Endodermal cell (in vitro differentiated cells): ENCODE measurements at places on chromosomes 7 and 10. TPM values are rescaled to one million over a fixed set of nuclear protein-coding genes. Genes with fewer than 3 reads are reported as not detected.
A peak's percentile ranks its signal among the peaks of the same experiment; 100 is the strongest.

GRCh38 chr7:121398246-121398645 lies 2.1 kb upstream of the FAM3C start:
- no peaks in the 10 kb centered on the region for H3K27me3 ChIP-seq
- H3K4me3 ChIP-seq = no peak overlapping the region
- no peaks in the 10 kb centered on the region for H3K36me3 ChIP-seq
- no peak overlapping the region for H3K27ac ChIP-seq
- DNase-seq = no peak
- no peaks in the 10 kb centered on the region for H3K4me1 ChIP-seq

Gene CYP2E1
- total RNA-seq = 0.77 to 0.99 TPM in 2 of 3 replicates, not detected in the other

DNA sequence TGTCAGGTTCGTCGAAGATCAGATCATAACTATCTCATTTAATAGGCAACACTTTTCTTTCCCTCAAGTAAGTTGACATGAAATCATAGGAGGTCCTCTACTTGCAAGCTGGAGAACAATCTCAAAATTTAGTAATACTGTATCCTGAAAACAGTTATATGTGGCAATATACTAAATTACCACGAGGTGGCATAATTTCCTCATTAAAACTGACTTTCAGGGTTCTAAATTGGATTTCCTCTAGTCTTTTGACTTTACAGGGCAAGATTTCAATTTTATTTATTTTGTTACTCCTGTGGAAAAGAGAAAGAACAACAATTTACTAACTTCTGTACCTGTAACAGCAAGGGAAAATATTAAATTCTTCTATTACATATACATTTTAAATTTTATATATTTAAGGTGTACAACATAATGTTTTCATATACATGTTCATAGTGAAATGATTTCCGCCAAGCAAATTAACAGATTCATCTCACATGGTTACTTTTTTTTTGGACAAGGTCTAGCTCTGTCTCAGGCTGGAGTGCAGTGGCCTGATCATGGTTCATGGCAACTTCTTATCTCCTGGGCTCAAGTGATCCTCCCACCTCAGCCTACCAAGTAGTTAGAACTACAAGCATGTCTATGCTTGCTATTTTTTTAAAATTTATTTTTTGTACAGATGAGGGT lies 53.4 kb upstream of the CYP2C18 start:
- H3K4me3 ChIP-seq = no peak overlapping the region
- H3K27me3 ChIP-seq = no peaks in the 10 kb centered on the region
- peaks cover under 1% of the 10 kb centered on the region for H3K36me3 ChIP-seq
- DNase-seq = no peak

Gene CFTR
- 0.90 and 2.0 TPM in 2 replicates for total RNA-seq

Gene HOXA3
- total RNA-seq = not detected in 3 replicates

Gene AGAP9
- total RNA-seq = 10.6 and 14.4 TPM in 2 replicates

DNA sequence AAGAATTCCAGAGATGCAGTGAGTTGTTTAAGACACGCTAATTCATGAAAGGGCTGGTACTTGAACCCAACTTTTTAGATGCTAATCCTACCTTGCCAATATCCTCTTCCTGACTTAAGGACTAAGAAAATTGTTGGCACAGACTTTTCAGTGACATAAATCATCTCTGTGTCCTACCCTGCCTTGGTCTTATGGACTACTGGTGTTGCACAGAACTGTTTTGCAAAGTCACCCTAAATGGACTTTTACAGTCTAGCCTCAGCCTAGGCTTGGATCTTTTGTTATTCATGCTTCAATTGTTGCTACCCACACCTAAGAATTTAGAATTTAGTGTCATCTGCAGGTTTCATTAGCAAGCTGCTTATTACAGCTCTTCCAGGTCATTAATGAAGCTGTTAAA lies 112.7 kb downstream of the SORCS1 start:
- peaks cover 6% of the 10 kb centered on the region for H3K4me1 ChIP-seq
- no peaks in the 10 kb centered on the region for H3K27me3 ChIP-seq
- H3K27ac ChIP-seq = no peak overlapping the region
- DNase-seq = no peak
- no peaks in the 10 kb centered on the region for H3K36me3 ChIP-seq
- no peak overlapping the region for H3K4me3 ChIP-seq

DNA sequence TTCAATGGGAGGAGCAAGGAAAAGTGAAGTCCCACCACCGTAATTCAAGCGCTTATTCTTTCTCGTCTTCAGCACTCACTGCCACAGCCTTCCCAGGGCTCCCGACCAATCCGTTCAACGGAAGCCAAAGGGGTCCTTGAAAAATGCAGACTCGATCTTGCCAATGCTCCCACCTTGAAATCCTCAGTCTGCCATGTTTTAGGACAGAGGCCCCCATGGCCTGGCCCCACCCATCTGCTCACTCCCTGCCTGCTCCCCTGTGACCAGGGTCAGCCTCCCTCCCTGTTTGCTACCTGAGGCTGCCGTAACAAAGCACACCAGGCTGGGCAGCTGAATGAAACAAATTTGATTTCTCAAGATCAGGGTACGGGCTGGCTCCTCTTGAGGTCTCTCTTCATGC lies 3.0 kb upstream of the DNAAF5 start:
- H3K4me3 ChIP-seq = no peak overlapping the region
- no peak overlapping the region for H3K27ac ChIP-seq
- H3K27me3 ChIP-seq = no peaks in the 10 kb centered on the region
- no peaks in the 10 kb centered on the region for H3K4me1 ChIP-seq
- DNase-seq = no peak
- peaks cover 10% of the 10 kb centered on the region for H3K36me3 ChIP-seq

GRCh38 chr7:74722153-74722552 lies 51.7 kb upstream of the NCF1 start:
- H3K27me3 ChIP-seq = no peaks in the 10 kb centered on the region
- H3K36me3 ChIP-seq = peaks cover 74% of the 10 kb centered on the region

- H3K4me3 ChIP-seq = no peak overlapping the region
- no peak for DNase-seq
- no peaks in the 10 kb centered on the region for H3K4me1 ChIP-seq
- H3K27me3 ChIP-seq = no peaks in the 10 kb centered on the region
- no peak overlapping the region for H3K27ac ChIP-seq
- H3K36me3 ChIP-seq = no peaks in the 10 kb centered on the region
These were observed 367.9 kb downstream of the TFEC start for GRCh38 chr7:115662676-115663075.

Gene MYO3A
- 30.2 to 33.9 TPM (median 31.7 TPM) in 3 replicates for total RNA-seq

DNA sequence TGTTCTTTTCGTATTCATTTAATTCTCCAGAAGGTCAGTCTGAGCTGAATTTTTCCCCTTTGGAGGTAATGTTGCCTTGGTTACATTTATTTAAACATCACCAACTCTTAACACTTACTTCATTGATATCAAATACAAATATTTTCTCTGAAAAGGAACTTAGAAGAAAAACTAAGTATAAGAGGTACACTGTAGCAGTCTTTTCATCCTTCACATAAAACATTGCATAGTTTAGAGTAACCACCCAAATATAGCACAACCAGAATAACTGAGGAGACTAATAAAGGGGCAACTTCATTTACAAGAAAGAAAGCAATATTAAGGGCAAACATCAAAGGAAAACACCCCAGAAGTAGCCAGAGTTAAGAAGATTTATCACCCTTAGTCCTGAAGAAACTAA lies 1115.0 kb upstream of the POT1 start:
- H3K36me3 ChIP-seq = no peaks in the 10 kb centered on the region
- peak overlapping the region; percentile 19 for H3K27ac ChIP-seq
- H3K4me1 ChIP-seq = no peaks in the 10 kb centered on the region
- H3K4me3 ChIP-seq = no peak overlapping the region
- no peak for DNase-seq

DNA sequence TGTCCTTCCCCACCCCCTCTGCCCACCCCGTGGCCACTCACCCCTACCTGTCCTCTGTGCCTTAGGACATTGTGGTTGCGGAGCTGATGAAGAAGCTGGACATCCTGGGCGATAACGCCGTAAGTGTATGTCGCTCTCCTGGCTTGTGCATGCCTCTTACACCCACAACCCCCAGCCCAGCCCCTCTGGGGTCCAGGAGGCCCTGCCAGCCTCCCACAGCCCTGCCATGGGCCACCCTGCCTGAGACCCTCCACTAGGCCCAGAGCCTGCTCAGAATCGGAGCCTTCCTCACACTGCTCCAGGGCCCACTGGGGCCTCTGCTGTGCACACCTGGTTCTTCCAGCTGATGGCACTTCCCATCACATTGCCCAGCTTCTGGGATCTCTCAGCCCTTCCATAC lies 36.8 kb upstream of the DPYSL4 start:
- H3K27me3 ChIP-seq = no peaks in the 10 kb centered on the region
- H3K27ac ChIP-seq = no peak overlapping the region
- peaks cover 9% of the 10 kb centered on the region for H3K36me3 ChIP-seq
- no peak overlapping the region for H3K4me3 ChIP-seq
- H3K4me1 ChIP-seq = no peaks in the 10 kb centered on the region
- DNase-seq = no peak

DNA sequence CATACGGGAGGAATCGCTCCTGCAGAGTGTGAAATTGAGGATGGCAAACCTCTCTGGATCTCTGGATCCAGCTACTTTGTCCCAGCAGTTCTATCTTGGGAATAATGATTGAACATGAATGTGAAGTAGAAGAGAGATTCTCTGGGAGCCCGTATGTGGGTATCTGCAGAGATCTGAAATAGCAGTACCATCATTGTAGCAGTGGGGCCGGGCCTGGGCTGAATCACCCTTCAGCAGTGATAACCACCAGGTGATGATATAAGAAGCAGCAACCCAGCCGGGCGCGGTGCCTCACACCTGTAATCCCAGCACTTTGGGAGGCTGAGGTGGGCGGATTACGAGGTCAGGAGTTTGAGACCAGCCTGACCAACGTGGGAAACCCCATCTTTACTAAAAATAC lies 51.9 kb downstream of the SKIDA1 start:
- no peak for DNase-seq
- H3K27me3 ChIP-seq = no peaks in the 10 kb centered on the region

- peaks cover 4% of the 10 kb centered on the region for H3K4me1 ChIP-seq
- H3K36me3 ChIP-seq = peaks cover 22% of the 10 kb centered on the region
- no peaks in the 10 kb centered on the region for H3K27me3 ChIP-seq
- H3K4me3 ChIP-seq = no peak overlapping the region
These were observed 22.1 kb downstream of the INPP5F start for GRCh38 chr10:119747940-119748339.

DNA sequence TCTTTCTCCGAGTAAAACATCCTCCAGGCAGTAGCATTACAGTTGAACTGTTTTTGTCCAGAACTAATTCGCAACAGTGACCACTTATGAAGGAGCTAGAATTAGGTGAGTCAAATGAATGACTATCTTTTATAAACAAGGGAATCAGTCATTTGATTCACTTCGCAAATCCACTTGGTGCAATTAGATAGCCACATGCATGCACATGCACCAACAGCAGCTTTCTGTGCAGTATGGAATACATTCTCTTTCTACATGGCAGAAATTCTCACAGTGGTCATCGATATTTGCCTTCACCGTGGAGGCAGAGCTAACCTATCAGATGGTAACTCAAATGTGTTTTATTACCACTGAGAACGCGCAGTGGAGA lies 118.8 kb downstream of the CDK6 start:
- no peaks in the 10 kb centered on the region for H3K27me3 ChIP-seq
- no peak overlapping the region for H3K4me3 ChIP-seq
- H3K36me3 ChIP-seq = peaks cover 13% of the 10 kb centered on the region

Gene PNLIPRP3
- not detected in 3 replicates for total RNA-seq

DNA sequence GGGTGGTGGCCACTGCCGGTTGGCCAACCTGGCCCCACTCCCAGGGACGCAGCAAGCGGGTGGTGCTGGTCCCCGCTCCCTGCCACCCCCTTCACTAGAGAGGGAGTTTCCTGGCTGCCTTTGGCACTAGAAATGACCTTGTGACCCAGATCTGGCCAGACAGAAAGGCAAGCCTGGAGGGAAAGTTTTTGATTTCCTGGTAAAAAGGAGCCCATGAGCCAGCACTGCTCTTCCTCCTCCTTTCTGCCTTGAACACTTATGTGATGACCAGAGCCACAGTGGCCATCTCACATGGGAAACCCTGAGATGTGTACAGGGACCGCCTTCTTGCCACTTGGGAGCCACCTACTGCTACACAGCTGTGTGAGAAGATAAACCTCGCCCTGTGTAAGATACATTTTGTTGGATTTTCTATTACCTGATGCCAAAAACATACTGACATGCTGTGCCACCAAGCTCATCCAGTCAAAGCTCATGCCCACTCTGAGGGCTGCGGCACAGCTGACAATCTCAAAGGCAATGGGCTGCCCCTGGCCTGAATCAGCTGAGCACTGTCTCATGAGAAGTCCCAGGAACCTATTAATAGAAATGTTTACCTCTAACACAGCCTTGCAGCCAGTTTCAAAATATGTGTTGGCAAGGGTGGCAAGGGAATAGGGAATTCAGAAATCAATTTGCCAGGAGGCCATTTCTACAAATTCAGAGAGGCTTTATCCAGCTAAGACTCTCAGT lies 94.0 kb downstream of the CYTH3 start:
- H3K27ac ChIP-seq = no peak overlapping the region
- no peak for DNase-seq
- H3K27me3 ChIP-seq = no peaks in the 10 kb centered on the region
- no peaks in the 10 kb centered on the region for H3K4me1 ChIP-seq

DNA sequence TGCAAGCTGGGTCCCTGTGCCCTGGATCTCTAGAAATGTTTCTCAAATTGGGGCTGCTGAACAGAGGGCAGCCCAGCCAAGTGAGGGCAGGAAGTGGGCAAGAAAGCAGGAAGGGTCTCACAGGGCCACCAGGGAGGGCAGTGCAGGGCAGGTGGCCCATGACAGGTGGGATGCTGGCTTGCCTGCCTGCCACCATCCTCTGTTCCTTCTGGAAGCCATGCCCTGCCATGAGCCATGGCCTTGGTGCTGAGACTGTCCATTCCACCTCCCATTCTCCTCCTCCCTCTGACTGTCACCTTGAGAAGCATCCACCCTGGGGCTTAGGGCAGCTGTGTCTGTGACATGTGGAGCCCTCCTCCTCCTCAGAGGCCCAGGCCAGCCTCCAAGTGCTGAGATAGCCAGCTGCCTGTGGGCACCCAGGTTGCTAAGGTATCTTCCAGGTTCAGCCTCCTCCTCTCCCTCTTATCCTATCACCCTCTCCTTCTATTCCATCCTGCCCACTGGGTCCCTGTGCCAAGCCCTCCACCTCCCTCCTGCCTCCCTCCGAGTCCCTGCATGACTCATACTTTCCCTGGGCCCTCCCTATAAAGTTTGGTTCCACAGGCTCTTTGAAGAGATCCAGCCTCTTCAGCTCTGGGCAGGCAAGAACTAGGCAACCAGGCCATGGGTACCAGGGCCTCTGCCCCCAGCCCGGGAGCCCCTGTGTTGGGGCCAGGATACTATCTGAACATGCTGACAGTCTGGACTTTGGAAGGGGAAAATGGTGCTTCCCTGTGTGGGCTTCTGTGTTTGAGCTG lies 1.3 kb downstream of the VSIR start:
- no peak for DNase-seq
- no peak overlapping the region for H3K27ac ChIP-seq
- peaks cover 27% of the 10 kb centered on the region for H3K27me3 ChIP-seq

DNA sequence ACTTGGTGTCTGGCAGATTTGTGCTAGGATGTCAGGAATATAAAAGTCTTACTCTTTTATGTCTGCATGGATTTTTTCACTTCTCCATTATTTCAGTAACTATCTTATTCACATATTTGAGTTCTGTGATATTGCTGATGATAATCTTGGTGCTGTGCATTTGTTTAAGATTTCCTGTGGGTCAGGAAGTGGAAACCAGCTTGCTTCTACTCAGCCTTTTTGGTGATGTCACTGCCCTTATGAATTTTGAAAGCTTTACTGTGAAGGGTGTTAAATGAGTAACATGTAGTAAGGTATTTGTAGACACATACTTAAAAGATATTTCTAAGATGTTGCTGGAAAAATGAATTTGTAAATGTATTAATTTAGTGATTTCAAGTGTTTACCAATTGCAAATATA lies 69.5 kb upstream of the VOPP1 start:
- H3K27ac ChIP-seq = no peak overlapping the region
- H3K27me3 ChIP-seq = peaks cover 15% of the 10 kb centered on the region
- no peaks in the 10 kb centered on the region for H3K36me3 ChIP-seq
- DNase-seq = no peak
- H3K4me3 ChIP-seq = no peak overlapping the region
- no peaks in the 10 kb centered on the region for H3K4me1 ChIP-seq

- DNase-seq = no peak
- no peak overlapping the region for H3K27ac ChIP-seq
- H3K4me3 ChIP-seq = no peak overlapping the region
These were observed 23.9 kb upstream of the PNLIPRP3 start for GRCh38 chr10:116403740-116404250.
